ENCODE measurements at places on chromosomes 3 and 15.

DNA sequence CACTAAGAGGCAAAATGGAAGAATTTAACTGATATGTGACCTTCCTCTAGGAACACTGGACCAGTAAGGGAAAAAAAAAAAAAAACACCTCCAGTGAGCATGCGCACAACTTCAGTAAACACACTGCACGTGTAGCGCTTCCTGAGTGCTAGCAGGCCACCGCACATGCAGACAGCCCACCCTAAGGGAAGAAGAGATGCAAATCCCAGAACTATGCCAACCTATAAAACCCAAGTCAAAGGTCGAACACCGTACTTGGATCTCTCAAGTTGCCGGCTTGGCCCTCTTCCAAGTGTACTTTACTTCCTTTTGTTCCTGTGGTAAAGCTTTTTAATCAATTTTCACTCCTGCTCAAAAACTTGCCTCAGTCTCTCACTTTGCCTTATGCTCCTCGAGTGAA lies 64.5 kb upstream of the CADPS start:
- DNase-seq: no peak

- peak; percentile 67 for DNase-seq
Observed at GRCh38 chr3:49903451-49904424, at the start of gene MST1R. Gene MST1R, minus strand, starts transcription at chr3:49903873. Its CDS starts 264 bp downstream, at chr3:49903609.

GRCh38 chr3:122937745-122938144 lies 89.8 kb downstream of the SEMA5B start:
- no peak for DNase-seq

DNA sequence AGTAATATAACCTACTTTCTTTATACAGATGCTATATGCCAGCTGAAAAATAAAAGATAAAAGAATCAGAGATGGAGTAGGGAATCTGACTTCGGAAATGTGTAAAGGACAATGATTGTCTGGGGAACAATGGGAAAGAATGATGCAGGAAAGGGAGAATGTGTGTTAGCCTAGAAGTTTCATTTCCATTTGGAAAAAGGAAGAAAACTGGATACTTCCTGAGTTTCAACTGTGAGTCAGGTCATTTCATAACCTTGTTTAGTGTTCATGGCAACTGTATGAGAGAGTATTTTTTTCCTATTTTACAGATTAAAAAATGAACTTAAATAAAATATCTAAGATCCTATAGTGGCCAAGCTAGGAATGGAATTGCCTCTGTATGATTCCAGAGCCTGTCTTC lies 261.3 kb upstream of the NECTIN3 start:
- DNase-seq: no peak

- no peak for DNase-seq
Observed at GRCh38 chr3:76097589-76097969, 312.2 kb upstream of the ZNF717 start.

DNA sequence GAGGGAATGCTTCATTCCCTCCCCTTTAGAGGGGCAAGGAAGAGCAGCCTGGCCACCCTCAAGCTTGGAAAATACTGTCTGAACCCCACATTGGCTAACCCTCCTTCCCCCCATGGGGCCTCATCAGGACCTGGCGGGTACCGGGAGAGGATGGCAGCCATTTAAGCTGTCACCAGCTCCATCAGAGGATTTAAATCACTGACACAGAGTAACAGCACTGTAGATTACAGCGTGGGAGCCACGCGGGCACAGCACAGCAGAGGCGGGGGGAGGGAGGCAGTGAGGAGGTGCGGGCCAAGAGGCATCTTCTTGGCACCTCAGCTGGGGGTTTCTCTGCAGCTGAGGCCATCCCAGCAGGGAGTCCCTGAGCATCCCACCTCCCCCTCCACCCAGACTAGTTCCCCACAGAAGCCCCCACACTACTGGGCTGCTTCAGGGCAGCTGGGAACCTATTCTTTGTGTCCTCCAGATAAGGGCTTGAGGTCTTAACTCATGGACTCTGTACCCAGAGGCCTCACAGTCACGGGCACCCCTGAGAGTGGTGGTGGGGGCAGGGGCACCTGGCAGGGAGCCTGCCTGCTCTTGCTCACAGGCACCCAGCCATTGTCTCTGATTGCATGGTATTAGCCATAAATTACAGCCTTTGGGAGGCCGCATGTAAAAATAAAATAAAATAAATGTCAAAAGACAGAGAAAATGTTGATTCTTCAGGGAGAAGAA lies 21.9 kb upstream of the CACNA2D2 start:
- no peak for DNase-seq

- DNase-seq: no peak
Observed at GRCh38 chr15:58698887-58699641, 50.4 kb downstream of the ADAM10 start.
